Hematopoietic multipotent progenitor cell (in vitro differentiated cells): ENCODE measurements at places on chromosomes 3 and 15.

GRCh38 chr15:59292442-59293151, 80.1 kb downstream of the MYO1E start:
- no peak for DNase-seq

DNA sequence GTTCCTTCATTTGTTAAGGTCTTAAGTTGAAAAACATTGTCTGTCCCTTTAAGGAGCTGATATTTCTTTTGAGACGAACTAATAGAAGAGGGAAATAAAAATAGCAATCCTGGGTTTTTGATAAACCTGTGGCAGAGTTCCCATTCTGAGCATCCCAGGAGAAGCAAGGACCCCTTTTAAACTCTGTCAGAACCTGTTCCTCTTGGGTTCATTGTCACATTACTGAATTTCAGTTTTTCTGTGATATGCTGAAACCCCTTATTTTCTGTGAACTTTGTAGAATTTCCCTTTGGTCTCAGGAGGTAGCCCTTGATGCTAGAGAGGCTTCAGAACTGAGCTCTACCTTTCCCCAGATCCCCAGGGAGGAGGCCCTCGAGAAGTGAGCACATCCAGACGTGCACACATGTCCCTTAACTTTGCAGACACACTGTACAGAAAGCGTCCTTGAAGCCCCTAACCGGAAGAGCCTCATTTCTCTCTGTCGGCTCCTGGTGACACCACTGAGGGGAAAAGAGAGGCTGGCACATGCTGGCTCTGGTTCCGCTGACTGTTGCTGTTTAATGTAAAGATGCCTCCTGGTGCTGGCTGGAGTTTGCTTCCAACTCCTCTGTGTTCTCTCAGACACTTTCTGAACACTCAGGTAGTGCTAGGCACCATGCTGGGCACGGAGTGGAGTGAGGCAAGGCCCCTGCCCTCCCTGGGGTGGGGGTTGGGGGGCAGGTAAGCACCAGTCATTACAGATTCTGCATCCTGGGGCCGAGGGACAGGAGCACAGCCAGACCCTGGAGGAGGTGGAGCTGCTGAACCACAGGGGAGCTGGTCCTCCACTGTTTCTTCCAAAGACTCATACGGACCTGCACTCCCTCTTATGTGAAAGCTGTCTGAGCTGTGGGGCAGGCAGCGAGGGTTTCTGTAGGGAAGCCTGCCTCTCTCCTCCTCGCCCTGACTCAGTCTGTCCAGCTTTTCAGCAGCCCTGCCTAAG, 77.5 kb downstream of the CHDH start:
- DNase-seq: no peak

GRCh38 chr3:141454906-141455602, 31.8 kb upstream of the RASA2 start:
- DNase-seq: no peak

DNA sequence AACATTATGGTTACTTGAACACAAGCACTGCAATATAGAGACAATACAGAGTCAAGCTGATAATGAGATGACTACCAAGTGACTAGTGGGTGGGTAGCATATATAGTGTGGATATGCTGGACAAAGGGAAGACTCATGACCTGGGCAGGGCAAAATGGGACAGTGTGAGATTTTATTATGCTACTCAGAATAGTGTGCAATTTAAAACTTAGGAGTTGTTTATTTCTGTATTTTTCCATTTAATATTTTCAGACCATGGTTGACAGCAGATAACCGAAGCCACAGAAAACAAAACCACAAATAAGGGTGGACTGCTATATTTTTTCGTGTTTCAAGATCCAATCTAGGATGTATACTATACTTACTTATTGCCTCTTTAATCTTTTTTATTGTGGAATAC, 19.6 kb downstream of the GALK2 start:
- no peak for DNase-seq

- DNase-seq: no peak
Measured at GRCh38 chr3:23682646-23683045, 123.1 kb upstream of the UBE2E1 start.

GRCh38 chr15:22956978-22957260, 23.2 kb downstream of the CYFIP1 start:
- no peak for DNase-seq

GRCh38 chr15:66714543-66714981, 12.5 kb downstream of the SMAD6 start:
- no peak for DNase-seq
